ENCODE measurements at places on chromosomes 16 and 17.

DNA sequence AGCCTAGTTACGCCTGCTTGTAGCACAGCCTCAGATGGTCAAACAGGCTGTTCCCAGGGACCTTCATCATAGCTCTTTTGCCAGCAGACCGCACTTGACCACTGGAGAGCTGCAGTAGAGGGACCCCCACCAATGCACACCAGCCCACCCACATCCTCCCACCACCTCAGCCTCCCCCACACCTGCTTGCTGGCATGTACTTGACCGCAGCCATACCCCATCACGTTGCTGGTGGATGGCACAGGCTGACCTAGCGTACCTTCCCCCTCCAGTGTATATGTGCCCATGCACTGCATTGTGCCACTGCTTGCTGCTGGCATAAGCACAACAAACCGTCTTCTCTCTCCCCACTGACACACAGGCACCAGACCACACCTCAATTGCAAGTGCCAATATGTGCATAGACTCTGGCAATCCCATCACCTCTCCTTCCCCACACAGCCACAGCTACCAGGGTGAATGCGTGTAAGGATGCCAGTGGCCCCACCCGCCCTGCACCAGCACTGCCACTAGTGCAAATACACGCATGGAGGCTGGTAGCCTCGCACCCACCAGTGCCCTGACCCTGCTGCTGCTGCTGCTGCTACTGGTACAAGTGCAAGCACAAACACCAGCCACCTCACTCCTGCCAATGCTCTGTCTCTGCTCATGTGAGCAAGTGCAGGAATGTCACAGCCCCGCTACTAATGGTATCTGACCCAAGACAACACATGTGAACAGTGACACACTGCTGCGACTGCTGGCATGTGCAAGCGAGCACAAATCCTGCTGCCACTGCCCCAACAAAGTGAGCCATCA is 1377.6 kb downstream of the CDH11 start:
- no peak for DNase-seq

DNA sequence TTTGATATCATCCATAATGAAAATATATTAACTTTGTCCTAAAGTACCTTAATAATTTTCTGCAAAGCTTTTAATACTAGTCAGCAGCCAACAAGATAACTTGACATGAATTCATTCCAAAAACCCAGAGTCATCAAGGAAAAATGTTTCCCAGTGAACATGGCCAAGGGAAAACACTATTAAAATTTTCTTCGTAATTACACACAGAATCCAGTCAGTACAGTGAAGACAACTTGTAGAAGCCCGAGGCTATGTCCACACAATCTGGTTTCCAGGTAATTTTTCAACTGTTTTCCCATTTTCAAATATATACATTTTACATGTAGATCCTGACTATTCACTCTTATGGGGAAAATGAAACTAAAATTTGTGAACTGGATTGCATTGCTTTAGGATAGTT is 600.9 kb downstream of the CDH8 start:
- DNase-seq = no peak

GRCh38 chr17:73719588-73720071 is 75.4 kb upstream of the SDK2 start:
- DNase-seq = peak; percentile 5

GRCh38 chr17:65061646-65062045 is 5.1 kb upstream of the GNA13 start:
- no peak for DNase-seq

DNA sequence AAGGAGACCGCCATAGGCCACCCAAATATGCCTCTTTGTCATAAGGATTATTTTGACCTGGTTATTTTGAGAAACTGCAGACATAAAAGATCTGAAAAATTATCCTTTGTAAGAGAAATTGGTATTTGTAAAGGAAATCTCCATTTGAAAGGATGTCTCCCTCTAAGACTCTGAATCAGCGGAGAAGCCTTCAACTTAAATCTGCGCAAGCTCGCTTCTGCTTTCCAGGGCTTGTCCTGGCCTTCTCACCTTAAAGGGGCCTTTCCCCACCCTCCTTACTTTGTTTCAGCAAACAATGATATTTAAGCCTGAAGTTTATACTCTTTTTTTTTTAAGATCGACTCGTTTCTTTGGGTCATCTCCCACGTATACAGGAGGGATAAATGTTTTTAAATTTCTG is 34.5 kb downstream of the HSBP1 start:
- no peak for DNase-seq

GRCh38 chr16:56781528-56781961 is 51.6 kb downstream of the NUP93 start:
- DNase-seq = no peak

GRCh38 chr16:50273888-50274325 is 7.6 kb downstream of the ADCY7 start:
- no peak for DNase-seq

DNA sequence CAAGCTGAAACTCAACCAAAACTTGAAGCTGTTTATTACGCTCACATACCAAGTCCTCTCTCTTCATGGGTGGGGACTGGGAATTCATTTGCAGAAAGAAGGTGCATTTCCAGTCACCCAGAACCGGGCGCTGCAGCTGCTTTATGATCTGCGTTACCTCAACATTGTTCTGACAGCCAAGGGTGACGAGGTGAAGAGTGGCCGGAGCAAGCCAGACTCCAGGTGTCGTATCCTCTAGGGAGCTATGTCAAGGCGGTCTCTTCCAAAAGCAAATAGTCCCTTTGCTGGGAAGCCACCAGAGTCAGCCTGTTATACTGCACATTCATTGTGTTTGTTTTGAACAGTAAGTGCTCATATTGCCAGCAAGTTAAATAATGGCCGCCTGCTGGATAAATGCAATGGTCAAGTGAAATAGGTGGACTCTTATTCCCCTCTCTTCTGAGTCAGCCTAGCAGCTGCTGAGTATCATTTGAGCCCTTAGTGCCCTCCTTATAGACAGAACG is 12.7 kb downstream of the COG1 start:
- no peak for DNase-seq

DNA sequence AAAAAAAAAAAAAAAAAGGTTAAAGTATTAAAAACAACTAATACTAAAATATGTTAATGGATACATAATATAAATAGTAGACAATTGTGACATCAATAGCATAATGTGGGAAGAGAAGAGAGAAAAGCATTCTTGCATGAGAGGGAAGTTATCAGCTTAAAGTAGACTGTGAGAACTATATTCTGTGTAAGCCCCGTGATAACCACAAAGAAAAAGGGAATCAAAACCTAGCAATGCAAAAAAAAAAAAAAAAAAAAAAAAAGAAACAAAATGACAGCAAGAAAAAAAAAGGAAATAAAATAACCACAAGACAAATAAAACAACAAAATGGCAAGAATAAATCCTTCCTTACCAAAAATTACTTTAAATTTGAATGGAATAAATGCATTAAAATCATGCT is 39.8 kb upstream of the MYLK3 start:
- DNase-seq = no peak

Data from cardiac muscle cell (in vitro differentiated cells and primary cell).